ENCODE measurements at places on chromosomes 4 and X. TPM values are rescaled to one million over a fixed set of nuclear protein-coding genes. Genes with fewer than 3 reads are reported as not detected.

DNA sequence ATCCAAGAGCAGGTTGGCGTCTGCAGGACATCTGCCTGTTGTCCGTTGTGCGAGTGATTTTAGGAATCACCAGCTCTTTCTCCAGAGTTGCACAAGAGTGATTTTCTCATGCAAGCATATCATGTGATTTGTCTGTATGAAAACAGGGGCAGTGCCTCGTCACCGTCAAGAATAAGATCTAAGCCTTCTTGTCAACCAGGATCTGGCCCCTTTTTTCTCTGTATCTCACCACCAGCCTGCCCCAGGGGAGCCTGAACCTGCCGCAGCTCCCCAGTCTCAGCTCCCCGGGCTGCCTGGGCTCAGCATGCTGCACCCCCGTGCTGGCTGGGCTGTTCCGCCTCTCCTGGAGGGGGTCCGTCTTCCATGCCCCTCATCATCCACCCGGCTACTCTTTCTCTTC is 90.5 kb downstream of the STOX2 start:
- H3K27me3 ChIP-seq = peaks cover 11% of the 10 kb centered on the region
- H3K4me1 ChIP-seq = no peaks in the 10 kb centered on the region
- no peak overlapping the region for H3K27ac ChIP-seq
- no peak for DNase-seq

DNA sequence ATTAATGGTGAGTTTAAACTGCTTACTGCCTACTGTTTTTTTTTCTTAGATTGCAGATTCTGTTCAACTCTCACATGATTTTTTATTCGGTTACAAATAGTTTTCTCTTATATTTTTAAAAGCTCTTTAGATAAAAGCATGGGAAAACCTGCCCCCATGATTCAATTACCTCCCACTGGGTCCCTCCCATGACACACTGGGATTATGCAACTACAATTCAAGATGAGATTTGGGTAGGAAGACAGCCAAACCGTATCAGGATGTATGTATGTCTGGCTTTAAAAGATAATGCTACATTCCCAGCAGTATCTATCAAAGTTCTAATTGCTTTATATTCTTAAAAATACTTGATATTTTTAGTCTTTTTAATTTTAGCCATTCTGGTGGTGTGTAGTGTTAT is 131.5 kb downstream of the JADE1 start:
- peaks cover 64% of the 10 kb centered on the region for H3K36me3 ChIP-seq
- H3K27ac ChIP-seq = no peak overlapping the region
- no peak for DNase-seq
- H3K4me3 ChIP-seq = no peak overlapping the region

DNA sequence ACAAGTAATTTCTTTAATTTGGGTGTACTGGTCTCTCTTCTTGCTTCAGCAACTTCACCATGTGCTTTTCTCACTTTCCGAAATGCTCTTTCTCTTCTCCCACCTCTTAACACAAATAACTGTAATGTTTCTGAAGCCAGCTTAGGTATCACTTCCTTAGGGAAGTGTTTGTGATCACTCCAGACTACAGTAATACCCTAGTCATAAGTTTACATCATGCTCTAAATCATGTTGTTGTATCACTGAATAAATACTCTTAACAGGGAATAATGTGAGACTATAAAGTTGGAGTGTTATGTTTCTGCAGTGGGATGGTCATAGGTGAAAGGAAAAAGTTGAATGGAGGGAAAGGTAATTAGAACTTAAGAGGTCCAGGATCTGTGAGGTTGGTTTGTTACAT is 712.3 kb downstream of the C4orf33 start:
- no peak overlapping the region for H3K4me3 ChIP-seq
- no peaks in the 10 kb centered on the region for H3K4me1 ChIP-seq
- no peak for DNase-seq

GRCh38 chrX:111874241-111874640 is 1.7 kb upstream of the TRPC5OS start:
- H3K36me3 ChIP-seq = no peaks in the 10 kb centered on the region
- H3K27ac ChIP-seq = no peak overlapping the region
- DNase-seq = no peak
- no peaks in the 10 kb centered on the region for H3K4me1 ChIP-seq
- H3K4me3 ChIP-seq = no peak overlapping the region

DNA sequence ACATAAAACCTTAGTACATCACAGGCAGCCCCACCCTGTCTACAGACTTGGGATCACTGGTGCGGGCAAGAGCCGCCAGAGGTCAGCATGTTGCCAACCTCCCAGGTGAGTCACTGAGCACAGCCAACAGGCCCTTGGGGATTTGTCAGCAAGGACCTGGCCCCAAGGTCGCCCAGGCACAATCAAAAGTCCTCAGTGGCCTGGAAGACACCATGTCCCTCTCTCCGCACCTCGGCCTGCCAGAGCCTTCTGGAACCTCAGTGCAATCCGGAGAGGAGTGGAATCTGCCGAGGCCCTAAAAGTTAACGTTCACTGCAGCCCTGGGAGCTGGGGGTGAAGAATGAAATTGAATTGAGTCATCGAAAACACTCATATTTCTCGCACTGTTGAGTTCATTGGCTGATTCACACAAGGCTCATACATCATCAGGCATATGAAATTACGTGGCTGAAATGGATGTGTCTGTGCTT is 74.3 kb downstream of the WFS1 start:
- H3K27me3 ChIP-seq = peaks cover 11% of the 10 kb centered on the region
- no peak overlapping the region for H3K27ac ChIP-seq
- no peaks in the 10 kb centered on the region for H3K36me3 ChIP-seq
- no peak overlapping the region for H3K4me3 ChIP-seq

- no peaks in the 10 kb centered on the region for H3K27me3 ChIP-seq
- H3K36me3 ChIP-seq = no peaks in the 10 kb centered on the region
- no peak for DNase-seq
- H3K4me1 ChIP-seq = no peaks in the 10 kb centered on the region
These were observed 38.6 kb downstream of the ATXN3L start for GRCh38 chrX:13281289-13281688.

The FAM114A1 gene
- 0.33 TPM for total RNA-seq

The UCP1 gene
- not detected for total RNA-seq

The RIBC1 gene
- 1.2 TPM for total RNA-seq

The INTU gene
- total RNA-seq = 0.06 TPM

The RTL9 gene
- not detected for total RNA-seq

The GLOD5 gene
- total RNA-seq = not detected

The HERC5 gene
- 44.8 TPM for total RNA-seq

The ENPEP gene
- 0.68 TPM for total RNA-seq

The ARSJ gene
- total RNA-seq = not detected
